Ovary (tissue), 10 donors: ENCODE measurements at places on chromosomes 6 and 20. TPM values are rescaled to one million over a fixed set of nuclear protein-coding genes. Genes with fewer than 3 reads are reported as not detected.

DNA sequence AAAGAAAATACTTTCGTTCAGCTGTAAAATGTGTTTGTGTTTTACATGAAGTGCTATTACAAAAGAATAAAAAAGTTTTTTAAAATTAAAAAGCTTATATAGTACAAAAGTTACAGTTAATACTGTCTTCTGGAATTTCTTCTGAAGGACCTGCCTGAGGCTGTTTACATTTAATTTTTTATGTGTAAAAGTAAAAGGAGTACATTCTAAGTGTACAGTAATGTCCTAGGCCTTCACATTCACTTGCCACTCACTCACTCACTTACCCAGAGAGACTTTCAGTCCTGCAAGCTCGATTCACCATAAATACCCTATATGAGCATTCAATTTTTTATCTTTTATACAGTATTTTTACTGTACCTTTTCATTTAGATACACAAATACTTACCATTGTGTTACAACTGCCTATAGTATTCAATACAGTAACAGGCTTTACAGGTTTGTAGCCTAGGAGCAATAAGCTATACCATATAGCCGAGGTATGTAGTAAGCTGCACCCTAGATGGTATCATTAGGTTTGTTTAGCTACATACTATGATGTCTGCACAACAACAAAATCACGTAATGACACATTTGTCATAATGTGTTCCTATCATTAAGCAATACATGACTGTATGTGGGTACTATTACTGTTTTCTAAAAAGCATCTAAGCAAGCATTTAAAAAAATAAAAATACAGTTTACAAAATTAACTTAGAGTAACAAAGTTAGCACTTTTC, 33.0 kb downstream of the RNF146 start:
- no peak for DNase-seq

- no peak for DNase-seq
Measured at GRCh38 chr6:18269717-18270116, 5.4 kb upstream of the DEK start.

DNA sequence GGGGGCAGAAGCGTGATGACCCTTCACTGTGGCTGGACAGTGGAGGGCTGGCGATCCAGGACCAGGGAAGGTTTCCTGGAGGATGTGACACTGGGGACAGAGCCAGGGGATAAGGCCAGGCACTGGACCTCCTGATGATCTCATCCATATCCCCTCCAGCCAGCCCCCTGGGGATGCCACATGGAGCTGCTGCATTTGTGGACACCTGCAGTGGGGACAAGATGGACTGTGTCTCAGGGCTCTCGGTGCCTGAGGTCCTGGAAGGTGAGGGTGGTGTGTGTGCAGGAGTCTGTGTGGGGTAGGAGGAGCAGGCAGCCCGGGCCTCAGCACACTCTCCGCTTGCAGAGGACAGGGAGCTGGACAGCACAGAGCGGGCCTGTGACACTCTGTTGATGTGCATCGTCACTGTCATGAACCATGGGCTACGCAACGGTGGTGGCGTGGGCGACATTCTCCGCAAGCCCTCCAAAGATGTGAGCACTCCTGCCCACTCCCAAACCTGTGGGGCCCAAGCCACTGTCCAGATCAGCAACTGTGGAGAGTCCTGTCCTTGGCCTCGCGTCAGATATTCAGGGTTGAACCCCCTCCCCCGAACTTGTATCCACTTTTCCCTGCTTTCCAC, 19.9 kb downstream of the UQCC2 start:
- peak; percentile 37 for DNase-seq

GRCh38 chr6:12126051-12126450, 113.9 kb downstream of the HIVEP1 start:
- no peak for DNase-seq

MOCS1 gene
- total RNA-seq, result 21.8 TPM
